ENCODE measurements at places on chromosomes 12 and 14. TPM values are rescaled to one million over a fixed set of nuclear protein-coding genes. Genes with fewer than 3 reads are reported as not detected.

The LRP1-AS gene
- not detected for total RNA-seq

The TOGARAM1 gene
- 11.3 TPM for total RNA-seq

The APEX1 gene
- total RNA-seq, result 144 TPM

The C12orf54 gene
- not detected for total RNA-seq

The TDRD9 gene
- total RNA-seq, result not detected

The TAS2R46 gene
- total RNA-seq, result 1.6 TPM

The ANG gene
- 1.6 TPM for total RNA-seq

The SDR9C7 gene
- total RNA-seq, result not detected

The EFS gene
- not detected for total RNA-seq

The MOAP1 gene
- total RNA-seq, result 22.9 TPM

The HCAR3 gene
- total RNA-seq, result 0.27 TPM

The TMCC3 gene
- total RNA-seq, result 0.37 TPM

The EAPP gene
- total RNA-seq, result 35.1 TPM

The CLEC2A gene
- total RNA-seq, result not detected

The GNPNAT1 gene
- total RNA-seq, result 14.0 TPM

The BMP4 gene
- total RNA-seq, result not detected

The FLRT2 gene
- not detected for total RNA-seq

The MYH6 gene
- total RNA-seq, result 0.56 TPM

The RNASE4 gene
- total RNA-seq, result 1.0 TPM

The DCTN2 gene
- total RNA-seq, result 88.6 TPM

The OR10P1 gene
- total RNA-seq, result not detected

The MYBPC1 gene
- not detected for total RNA-seq

The RD3L gene
- total RNA-seq, result not detected

The CEP290 gene
- 13.2 TPM for total RNA-seq

The KRT75 gene
- not detected for total RNA-seq

The MYH7 gene
- total RNA-seq, result 0.17 TPM

The P2RX7 gene
- total RNA-seq, result 12.0 TPM

Measured in T-helper 1 cell treated with Interleukin-12 subunit alpha and Interleukin-12 subunit beta and Interleukin-4 antibody, amounts not matched to agents 30 ng/mL and 1 ng/mL, for 36 hours (primary cell).